Fibroblast of lung (primary cell): ENCODE measurements at places on chromosomes 7 and 10. TPM values are rescaled to one million over a fixed set of nuclear protein-coding genes. Genes with fewer than 3 reads are reported as not detected.

Gene SAMD9L
- 15.7 and 23.9 TPM in 2 replicates for total RNA-seq

Gene ELMO1
- 0.50 and 1.5 TPM in 2 replicates for total RNA-seq

Gene ZNF33B
- 7.8 and 10.0 TPM in 2 replicates for total RNA-seq

GRCh38 chr7:24733414-24734060 is 23.7 kb downstream of the GSDME start:
- DNase-seq = no peak

- peak; percentile 48 for DNase-seq
Observed at GRCh38 chr7:47816647-47817046, 131.6 kb downstream of the PKD1L1 start.

DNA sequence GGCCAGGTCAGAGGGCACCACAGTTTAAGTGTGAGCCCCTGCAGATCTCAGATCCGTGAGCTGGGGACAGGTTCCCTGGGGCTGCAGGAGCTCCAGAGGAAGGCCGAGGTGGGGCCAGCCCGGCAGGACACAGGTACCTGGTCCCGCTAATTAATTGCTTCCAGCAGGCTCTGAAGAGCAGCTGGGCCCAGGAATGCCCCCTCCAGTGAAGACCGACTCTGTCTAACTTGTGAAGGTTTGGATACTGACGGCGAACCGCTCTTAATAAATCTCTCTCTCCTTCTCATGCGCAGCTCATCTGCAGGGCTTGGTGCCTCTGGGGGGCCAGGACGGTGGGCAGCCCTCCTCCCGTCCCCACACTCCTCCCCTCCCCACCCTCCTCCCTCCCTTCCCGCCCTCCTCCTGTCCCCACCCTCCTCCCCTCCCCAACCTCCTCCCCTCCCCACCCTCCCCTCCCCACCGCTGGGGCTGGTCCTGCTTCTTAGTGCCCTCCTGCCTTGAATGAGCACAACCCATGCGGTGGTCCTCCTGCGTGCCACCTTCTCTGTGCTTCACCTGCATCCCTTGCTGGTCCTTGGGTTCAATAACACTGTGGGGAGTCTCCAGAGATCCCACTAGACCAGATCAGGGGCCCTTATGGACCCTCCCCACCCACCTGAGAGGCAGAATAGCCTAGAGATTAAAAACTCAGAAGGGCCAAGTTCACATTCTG is 38.3 kb downstream of the PDGFA start:
- DNase-seq = no peak

DNA sequence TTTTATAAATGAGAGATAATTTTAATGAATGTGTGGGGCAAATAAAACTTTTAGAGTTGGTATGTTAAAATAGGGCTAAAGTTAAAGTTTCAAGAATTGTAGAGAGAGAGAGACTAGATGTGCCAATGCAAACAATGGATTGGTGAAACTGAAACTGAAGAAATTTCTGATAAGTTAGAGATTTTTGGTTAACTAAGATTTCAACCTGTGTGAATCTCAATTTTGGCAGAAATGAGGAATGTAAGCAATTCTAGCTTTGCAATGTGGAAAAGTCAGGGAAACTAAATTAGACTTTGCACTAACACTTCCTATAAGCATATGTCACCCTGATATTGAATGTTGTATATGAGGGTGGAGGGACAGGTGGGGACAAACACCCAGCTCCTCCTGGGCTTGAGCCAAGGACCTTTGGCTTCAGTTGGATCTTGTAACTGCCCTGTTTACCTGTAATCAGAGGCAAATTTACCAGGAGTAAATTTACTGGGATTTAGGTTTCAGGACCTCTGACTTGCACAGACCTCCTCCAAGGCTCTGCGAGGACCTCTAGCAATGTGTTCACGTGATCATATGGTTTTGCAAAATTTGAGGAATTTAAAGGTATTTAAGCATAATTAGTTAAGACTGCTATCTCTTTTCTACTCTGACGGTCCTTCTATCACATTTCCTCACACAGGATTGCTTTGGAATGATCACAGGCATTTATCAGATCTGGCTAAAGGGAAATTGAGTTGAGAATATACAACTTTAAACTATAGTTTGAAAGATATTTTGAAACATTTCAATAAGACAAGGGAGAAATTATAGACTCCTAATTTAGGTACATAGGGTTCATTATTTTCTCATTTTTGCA is 33.1 kb upstream of the RPA3 start:
- DNase-seq = no peak

DNA sequence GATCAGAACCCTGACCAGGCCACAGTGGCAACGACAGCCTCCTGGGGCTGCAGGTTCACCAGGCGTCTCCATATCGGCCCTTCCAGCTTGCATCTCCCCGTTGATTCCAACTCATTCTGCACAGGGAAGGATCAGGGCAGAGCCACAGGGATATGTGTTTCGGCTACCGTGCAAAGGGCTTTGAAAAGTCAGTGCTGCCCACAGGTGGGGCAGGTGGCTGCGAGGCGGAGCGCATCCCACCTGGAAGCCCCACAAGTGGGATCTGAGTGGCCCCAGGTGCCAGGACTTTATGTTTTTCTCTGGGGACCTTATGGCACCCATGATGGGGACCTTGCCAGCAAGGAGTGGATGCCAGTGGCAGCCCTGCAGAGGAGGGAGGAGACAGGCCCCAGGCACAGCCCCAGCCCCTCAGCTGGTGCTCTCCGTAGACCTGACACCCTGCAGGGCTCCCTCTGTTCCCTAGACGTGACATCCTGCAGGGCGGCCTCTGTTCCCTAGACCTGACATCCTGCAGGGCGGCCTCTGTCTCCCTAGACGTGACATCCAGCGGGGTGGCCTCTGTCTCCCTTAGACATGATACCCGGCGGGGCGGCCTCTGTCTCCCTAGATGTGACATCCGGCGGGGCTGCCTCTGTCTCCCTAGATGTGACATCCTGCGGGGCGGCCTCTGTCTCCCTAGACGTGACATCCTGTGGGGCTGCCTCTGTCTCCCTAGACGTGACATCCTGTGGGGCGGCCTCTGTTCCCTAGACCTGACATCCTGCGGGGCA is 189.4 kb downstream of the ELFN1 start:
- no peak for DNase-seq

GRCh38 chr7:70668606-70669358 is 463.2 kb upstream of the GALNT17 start:
- no peak for DNase-seq

DNA sequence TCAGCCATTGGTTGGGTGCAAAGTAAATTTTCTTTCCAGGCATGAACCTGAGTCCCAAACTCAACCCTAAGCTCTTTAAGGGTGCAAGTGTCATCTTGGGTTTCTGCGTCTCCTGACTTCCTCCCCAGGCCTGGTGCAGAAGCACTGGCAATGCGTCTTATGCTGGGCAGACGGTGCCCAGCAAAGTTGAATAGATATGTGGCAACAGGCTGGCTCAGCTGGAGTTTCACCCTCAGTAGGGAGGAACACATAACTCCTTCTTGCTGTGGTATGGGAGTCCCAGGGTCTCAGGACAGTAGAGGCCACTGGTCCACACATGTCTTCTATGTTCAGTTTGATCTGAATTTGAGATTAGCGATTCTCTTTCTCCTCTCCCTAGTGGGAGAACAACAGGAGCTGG is 181.3 kb downstream of the RPS24 start:
- no peak for DNase-seq
